Left kidney (tissue), 8 donors: ENCODE measurements at places on chromosomes 2 and 18.

DNA sequence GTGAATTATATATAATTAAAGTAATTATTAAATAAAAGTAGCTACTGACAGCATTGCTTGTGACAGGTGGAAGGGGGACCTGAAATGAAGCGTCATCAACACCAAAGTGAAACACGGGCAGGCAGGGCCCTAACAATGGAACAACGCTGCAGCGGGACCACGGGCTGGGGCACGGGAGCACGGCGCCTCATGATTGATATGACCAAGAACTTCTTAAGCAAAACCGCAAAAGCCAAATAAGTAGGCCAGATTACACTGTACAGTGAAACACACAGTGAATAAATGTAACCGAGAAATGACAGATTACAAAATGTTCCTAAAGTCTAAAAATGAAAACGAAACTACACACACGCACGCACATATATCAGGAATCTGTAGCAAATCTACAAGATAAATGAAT is 81.4 kb downstream of the SNTG2 start:
- DNase-seq = no peak

- peak; percentile 72 for DNase-seq
These were observed 78.8 kb upstream of the LCLAT1 start for GRCh38 chr2:30368258-30368657.

DNA sequence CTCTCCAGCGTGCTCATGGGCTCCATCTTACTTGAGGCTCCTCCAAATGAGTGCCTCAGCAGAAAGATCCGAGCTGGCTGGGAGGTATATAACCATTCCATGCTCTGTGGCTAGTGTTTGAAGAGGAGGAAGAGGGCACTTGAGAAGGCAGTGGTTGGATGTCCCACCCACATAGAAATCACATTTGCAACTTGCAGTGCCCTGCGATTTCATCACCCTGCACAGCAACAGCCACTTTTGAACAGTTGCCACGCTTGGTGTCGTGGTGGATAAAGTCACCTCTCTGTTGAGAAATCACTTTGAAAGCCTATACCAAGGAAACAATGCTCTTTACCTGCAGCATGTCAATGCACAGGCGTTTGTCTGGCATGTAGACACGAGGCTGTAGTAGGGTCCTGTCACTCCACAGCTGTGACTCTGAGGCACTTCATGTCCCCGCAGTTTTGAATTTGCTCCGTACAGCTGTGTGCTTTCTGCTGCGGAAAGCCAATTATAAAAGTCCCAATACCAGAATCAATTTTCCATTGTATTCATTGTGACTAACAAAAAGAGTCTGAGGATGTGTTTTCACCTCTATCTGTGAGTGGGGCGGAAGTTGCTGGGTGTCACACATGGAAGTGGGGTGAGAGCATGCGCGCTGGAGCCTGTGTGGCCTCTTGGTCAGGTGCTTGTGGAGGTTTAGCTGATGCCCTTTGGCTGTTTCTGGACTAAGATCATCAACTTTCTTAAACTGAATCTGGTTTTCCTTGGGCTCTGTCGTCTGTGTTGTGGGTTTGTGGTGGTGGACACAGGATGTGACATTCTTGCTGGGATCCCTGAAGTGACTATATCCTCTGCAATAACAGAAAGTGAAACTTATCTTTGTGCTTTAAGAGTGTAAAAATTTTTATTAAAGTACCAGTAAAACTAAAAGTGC is 2.8 kb downstream of the CNDP2 start:
- DNase-seq = no peak

DNA sequence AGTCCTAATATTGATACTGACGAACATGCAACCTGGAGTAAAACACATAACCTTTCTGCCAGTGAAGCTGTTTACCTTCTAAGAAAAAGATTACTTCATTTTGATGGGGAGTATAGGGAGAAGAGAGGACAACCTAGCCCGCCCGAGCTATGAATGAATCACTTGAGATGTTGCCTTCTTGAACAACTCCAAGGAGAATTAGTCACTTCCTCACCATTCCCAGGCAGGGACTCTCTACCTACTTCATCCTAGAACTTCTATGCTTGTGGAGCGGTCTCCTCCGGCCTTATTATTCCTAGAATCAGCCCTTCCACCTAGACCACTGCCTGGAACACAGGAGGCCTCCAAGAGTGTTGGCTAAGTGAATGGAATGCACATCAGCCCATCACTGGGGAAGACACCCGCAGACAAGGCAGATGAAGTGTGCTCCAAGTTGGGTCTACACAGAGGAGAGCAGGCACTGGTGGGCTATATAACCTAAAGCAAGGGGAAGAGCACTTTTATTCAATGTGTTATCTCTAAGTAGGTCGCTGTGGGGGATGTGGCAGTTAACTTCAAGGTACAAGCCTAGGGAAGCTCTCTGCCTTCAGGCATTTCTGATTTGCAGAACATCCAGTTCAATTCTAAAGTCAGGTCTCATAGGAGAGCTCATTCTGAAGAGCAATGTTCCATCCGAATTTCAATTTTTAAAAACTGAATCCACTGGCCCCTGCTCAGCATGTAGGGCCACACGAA is 57.4 kb downstream of the STK39 start:
- DNase-seq = no peak

DNA sequence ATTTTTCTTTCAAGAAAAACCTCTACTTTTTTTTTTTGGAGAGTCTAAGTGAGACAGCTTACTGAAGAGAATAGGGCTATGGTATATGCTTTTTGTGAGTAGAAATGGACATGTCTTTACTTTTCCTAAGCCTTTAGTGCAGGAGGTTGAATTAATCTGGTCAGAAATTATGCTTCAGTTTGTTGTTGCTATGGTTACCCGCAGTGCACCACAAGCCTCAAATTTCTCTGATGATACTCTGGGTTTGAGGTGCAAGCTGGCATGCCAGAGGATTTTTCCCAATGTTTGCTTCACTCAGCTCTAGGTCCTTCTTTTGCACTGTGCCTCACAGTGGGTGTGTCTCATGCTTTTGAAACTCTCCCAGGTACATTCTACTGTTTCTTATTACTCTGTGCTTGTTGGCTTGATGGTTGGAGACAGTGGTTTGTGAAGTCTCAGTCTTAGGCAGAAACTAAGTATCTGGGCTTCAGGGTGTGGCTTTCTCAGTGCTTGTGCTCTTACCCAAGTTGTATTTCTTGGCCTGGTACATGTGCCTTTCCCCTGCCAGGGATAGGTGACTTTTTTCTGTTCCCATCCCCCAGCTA is 278.3 kb downstream of the RBM43 start:
- DNase-seq = no peak

GRCh38 chr2:64865073-64865830 is 123.9 kb upstream of the SLC1A4 start:
- no peak for DNase-seq
